Germinal center (tissue), 1 donor: ENCODE measurements at places on chromosomes 3 and 15.

DNA sequence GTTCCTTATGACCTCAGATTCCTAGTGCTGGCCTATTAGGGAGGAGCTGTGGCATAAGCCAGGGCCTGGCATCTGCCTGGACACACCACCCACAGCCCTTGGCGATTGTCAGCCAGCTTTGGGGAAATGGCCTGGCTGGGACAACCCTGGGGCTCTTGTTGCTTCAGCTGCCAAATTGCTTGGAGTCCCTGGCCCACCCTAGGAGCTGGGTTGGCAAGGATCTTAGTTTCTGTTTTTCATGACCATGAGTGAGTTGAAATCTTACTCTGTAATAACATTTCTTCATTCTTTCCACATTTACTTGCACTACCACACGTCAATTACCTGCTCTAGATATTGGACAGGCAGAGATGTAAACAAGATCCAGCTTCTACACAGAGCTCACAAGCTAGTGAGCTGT lies 1.9 kb upstream of the MYZAP start:
- DNase-seq = no peak

- DNase-seq = peak; percentile 25
These were observed 79.0 kb upstream of the DCLK3 start for GRCh38 chr3:36843065-36844051.

DNA sequence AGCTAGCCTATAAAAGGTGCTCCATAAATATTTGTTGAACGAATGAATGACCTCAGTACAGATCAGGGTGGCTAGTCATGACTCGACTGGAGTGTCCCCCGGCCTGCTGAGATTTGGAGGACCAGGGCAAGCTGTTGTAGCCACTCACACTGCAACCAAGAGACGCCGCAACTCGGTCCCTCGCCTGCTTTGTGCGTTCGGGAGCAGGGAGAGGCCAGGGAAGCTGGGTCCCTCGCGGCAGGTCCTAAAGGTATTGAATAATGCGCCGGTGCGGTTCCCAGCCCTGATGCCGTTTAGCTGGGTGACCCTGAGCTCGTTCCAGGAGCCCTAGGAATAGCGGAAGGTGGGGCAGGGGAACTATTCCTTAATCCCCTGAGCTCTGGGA lies 1.8 kb downstream of the IGDCC4 start:
- no peak for DNase-seq

- DNase-seq = no peak
These were observed 3.2 kb downstream of the ZXDC start for GRCh38 chr3:126472277-126473006.

- DNase-seq = no peak
These were observed 276.7 kb upstream of the SGO1 start for GRCh38 chr3:20462723-20463122.

DNA sequence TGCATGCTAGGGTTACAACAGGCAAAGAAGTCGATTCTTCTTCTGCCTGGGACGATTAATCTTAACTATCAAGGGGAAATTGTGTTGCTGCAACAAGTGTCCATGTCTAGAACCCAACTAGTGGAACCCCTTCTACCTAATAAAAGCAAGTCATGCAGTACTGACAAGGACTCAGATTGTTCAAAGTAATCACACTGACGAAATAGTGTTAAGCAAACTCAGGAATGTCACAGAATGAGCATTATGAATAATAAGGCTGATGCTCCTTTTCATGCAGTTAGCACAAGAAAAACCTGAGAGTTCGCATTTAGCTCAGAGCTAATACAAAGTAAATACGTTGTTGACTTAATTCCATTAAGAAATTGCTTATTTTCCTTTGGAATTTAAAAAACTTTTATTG lies 47.5 kb upstream of the TRIM42 start:
- DNase-seq = no peak

DNA sequence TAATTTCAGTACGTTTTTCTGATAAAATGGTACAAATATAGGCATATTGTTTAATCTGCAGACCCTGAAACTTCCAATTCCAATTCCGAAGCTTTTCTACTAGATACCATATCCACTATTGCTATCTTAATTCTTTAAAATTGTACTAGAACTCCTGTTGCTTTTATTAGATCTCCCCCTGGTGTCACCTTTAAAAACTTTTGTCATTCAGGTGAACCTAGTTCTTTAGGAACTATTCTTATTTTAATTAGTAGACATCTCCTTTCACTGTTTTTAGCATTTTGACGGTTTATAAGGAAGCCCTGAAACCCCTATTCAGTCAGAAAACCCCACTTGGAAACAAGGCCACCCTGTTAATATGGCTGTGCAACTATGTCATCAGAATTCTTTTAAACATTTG lies 22.3 kb downstream of the C2CD4B start:
- no peak for DNase-seq

DNA sequence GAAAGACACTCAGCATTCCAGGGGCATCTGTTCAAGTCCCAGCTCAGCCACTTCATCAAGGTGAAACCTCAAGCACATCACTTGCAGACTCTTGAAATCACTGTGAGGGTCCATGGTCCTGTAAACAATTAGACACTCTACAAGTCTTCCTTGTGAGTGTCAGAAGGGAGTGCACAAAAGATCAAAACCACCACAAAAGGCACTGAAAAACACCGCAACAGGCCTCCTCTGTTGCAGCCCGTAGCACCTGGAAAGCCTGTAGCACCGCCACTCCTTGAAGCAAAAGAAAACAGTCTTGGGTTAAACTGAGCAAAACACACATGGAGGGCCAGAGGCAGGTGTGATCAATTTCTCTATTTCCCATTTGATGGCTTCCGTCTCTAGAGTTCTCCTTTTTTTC lies 63.8 kb upstream of the SNRK start:
- DNase-seq = no peak

GRCh38 chr3:49351521-49352011 lies 6.6 kb downstream of the GPX1 start:
- peak; percentile 1 for DNase-seq

- peak; percentile 4 for DNase-seq
These were observed 273.5 kb downstream of the NEK10 start for GRCh38 chr3:27095553-27096222.

- DNase-seq = peak; percentile 96
These were observed 109.3 kb downstream of the SHQ1 start for GRCh38 chr3:72738752-72739530.

GRCh38 chr3:72405943-72406566 lies 442.2 kb downstream of the SHQ1 start:
- DNase-seq = no peak

DNA sequence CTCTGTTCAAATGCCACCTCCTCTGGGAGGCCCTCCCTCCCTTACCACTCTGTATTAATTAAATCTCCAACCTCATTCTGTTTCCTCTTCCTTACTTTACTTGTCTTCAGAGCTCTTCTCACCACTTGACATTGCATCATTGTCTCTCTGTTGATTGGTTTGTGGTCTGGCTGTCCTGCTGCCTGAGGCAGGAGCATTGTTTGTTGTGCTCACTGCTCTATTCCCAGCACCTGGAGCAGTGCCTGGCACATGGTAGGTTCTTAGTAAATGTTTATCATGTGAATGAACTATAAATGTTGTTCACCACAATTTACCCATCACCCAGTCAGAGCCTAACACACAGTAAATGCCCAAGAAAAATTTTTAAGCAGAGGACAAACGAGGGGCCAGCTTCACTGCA lies 6.7 kb upstream of the BFSP2 start:
- DNase-seq = no peak

DNA sequence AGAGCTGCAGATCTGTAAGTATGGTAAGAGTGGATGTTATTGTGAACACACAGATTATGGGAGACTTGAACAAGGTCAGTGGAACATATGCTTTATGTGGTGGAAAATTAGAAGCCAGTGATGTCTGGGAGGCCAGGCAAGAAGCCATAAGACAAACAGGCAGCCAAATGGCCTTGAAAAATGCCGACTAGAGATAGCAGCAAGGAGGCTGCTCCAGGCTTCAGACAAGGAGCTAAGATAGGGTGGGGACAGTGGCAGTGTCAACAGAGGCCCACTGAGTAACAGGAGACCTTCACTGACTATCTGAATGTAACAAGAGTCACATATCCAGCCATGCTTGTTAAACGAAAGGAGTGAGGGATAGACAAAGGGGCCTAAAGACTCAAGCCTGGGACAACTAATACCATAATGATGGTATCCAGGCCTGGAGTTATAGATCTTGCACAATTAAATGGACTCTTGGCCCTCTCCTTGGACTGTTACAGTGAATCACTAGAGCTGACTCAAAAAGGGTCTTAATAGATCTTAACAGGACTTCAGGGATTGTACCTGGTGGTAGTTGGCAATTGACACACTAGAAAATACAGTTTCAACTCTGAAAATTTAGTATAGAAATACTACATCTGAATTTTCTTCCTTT lies 50.6 kb downstream of the CFAP20DC start:
- DNase-seq = no peak

GRCh38 chr3:24578951-24579421 lies 84.3 kb upstream of the THRB start:
- no peak for DNase-seq

GRCh38 chr3:126544596-126545281 lies 14.0 kb downstream of the C3orf22 start:
- no peak for DNase-seq

GRCh38 chr3:178451799-178452198 lies 84.4 kb upstream of the KCNMB2 start:
- DNase-seq = no peak

DNA sequence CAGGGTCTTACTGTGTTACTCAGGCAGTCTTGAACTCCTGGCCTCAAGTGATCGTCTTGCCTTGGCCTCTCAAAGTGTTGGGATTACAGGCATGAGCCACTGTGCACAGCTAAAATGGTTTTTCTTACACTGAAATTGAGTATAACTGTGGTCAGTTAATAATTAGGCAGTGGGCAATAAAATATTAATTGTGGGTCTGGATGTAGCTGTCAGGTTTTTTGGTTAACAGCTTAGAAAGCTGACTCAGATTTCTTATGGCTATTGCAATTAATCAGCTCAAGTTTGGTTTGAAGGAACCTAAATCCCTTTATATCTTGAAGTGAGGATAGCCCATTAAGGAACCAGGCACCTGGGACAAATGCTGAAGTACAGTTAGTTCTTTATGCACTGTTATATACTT lies 73.8 kb upstream of the LRRFIP2 start:
- DNase-seq = no peak

- DNase-seq = peak; percentile 35
These were observed at the start of gene ESYT3 for GRCh38 chr3:138434276-138434874. Gene ESYT3, plus strand, starts transcription at chr3:138434616. Its CDS starts 183 bp downstream, at chr3:138434799.

DNA sequence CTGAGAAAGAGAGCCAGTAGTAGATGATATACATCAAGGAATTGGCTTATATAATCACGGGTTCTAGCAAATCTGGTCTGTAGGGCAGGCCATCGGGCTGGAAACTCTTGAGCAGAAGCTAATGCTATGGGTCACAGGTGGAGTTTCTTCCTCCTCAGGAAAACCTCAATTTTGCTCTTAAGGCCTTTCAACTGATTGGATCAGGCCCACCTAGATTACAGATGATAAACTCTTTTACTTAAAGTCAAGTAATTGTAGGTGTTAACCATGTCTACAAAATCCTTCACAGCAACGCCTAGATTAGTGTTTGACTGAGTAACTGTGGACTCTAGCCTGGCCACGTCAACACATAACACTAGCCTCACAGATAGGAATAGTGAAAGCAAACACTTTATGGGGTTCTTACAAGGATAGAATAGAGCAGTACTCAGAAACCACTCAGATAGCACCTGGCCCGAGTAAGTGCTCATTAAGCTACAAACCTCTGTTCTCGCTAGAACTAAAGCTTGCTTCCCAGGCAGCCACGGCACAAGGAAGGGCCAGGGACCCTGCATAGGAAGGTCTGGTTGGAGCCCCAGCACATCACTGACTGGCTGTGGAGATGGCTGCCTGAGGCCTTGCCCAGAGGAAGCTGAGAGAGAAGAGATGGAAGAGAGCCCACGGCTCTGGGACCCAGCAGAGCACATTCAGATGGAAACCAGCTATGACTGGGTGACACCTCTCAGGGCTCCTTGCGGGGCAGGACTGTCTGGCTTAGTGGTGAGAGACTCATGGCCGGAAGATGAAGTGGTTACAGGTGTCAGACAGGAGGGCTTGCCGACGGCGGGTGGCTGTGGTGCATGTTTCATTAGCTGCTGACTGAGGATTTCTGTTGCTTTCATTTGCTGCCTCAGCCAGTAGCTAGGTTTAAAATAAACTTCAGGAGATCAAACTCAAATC lies 202.5 kb upstream of the TLE3 start:
- DNase-seq = peak; percentile 58

DNA sequence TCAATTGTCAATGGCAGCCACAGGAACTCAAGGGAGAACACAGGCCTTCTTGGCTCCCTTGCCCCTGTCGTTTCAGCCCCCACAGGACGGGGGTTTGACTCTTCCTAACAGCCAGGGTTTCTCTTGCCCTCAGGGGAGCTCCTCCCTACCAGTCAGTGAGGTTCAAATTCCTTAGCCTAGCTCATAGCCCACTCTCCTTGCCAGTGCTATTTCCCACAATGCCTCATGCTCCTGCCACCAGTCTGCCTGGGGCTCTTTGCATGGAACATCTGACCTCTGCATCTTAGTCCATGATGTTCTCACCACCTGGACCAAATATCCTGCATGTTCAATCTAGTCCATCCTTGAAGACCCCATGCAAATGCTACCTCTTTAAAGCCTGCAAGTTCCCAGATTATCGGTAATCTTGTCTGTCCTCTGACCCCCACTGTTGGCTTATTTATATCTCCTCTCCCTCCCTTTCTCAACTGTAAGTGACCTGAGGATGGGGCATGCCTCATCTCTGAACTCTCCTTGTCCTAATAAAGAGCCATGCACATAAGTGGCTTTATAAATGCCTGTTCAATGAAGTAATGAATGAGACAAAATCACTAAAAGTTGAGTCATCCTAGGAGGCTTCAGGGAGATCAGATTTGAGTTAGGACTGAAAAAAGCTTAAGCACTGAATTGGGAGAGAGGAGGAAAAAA lies 78.0 kb downstream of the MYO1E start:
- DNase-seq = no peak

DNA sequence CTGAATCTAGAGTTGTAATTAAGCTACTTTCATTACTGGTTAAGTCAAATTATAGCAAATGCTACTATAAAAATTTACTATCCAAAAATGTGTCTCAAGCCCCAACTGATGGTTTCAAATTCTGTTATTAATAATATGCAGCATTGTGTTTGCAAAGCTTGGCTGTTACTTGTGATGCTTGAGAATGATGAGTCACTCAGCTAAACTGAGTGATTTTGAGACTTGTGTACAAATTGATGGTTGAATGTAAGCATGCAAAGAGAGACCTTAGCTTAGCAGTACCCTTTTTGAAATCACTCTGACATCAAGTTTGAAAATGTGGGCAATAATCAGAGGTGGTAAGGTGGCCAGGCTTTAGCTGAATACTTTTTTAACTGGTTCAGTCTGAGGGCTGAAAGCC lies 27.6 kb downstream of the OPA1 start:
- DNase-seq = no peak

DNA sequence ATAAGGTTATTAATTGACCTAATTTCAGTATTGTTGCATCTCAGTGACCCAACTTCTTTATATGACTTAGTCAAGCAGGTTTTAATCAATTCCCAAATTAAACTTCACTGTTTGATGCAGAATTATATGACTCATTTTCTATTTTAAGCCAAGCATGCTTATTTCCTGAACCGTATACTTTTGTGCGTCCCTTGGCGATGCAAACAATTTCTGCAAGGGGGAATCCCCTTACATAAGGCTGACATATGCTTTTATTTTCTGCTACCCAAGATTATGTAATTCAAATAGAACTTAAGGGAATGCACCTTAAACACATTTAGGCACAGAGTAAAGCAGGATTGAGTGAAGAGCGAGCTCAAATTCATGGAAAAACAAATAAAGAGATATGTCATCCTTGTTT lies 303.9 kb downstream of the PDCD6IP start:
- DNase-seq = no peak
